ENCODE measurements at places on chromosomes 11 and 22. TPM values are rescaled to one million over a fixed set of nuclear protein-coding genes. Genes with fewer than 3 reads are reported as not detected.

The CHRM4 gene
- 7.1 TPM for polyA plus RNA-seq

The OR51S1 gene
- polyA plus RNA-seq, result not detected

The PPFIBP2 gene
- 73.1 TPM for polyA plus RNA-seq

The B3GAT1 gene
- polyA plus RNA-seq, result 2.0 TPM

The PHLDA2 gene
- 7.3 TPM for polyA plus RNA-seq

The MFNG gene
- 9.1 TPM for polyA plus RNA-seq

The TRIM49D1 gene
- not detected for polyA plus RNA-seq

The OR51I1 gene
- polyA plus RNA-seq, result not detected

The NNMT gene
- 4.0 TPM for polyA plus RNA-seq
